T-helper 1 cell (primary cell): ENCODE measurements at places on chromosomes 4 and X.

GRCh38 chr4:141077611-141078225 is 55.6 kb downstream of the RNF150 start:
- DNase-seq = no peak

- DNase-seq = no peak
These were observed 42.6 kb downstream of the CLDN34 start for GRCh38 chrX:10009741-10010140.

DNA sequence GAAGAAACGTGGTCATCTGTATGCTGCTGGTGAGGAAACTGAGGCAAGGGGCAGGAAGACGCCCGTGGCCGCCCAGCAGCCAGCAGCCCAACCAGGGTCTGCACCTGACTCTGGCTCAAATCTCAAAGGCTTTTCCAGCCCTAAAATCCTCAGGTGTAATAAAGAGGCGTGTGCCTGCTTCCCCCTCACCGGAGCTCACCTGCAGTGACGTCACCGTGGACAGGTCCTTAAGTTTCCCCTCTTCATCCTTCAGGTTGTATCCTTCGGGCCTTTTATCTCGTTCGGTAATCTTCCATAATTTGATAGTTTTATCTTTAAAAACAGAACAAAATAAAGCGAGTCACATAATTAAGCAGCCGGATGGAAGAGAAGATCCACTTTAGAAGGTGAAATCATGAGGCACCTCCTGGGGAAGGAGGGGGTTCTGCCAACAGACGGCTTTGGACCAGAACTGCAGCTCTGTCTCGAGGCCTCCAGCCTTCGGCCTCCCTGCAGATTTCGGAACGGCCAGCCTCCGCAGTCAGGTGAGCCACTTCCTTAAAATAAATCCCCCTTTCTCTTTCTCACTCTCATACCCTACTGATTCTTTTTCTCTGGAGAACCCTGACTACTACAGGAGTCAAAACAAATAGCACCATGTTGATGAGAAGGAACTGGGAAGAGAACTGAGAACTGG is 96.7 kb downstream of the PPP2R2C start:
- no peak for DNase-seq

- DNase-seq = no peak
These were observed 778.4 kb upstream of the AADAT start for GRCh38 chr4:170868170-170868569.

GRCh38 chr4:128573781-128574508 is 235.6 kb upstream of the JADE1 start:
- DNase-seq = no peak
